ENCODE measurements at places on chromosomes 16 and 17.

- DNase-seq: no peak
These were observed 36.5 kb downstream of the CYTH1 start for GRCh38 chr17:78745407-78746088.

DNA sequence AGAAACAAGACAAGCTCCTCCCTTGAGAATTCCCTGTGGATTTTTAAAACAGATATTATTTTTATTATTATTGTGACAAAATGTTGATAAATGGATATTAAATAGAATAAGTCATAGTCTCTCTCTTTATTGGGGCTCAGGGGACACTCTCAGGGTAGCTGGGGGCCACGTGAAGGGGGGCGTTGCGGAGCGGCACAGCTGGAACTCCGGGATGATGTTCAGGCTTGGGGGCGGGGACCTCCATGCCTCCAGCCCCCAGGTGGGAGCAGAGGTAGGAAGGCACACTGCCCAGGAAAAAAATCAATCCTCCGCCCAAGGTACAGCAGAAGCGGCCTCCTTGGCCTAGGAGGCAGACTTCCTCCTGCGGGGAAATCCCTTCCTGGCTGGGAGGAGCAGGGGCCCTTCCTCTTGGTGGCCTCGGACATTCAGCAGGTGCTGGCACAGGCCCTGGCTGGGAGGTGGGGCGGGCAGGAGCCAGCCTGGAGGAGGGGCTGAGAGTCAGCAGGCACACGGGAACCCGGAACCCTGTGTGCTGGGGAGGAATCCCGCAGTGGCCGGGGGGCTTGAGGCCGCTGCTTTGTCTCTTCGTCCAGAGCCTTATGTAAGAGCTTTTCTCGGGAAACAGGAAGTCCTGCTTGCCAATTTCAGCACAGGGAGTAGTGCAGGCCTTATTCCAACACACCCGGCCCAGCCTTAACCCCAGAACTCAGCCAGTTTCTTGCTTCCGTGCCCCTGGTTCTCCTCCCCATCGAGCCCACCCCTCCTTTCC, 591 bp upstream of the TNFSF13 start:
- DNase-seq: no peak

- DNase-seq: no peak
These were observed 2.7 kb downstream of the CCL5 start for GRCh38 chr17:35877345-35878029.

DNA sequence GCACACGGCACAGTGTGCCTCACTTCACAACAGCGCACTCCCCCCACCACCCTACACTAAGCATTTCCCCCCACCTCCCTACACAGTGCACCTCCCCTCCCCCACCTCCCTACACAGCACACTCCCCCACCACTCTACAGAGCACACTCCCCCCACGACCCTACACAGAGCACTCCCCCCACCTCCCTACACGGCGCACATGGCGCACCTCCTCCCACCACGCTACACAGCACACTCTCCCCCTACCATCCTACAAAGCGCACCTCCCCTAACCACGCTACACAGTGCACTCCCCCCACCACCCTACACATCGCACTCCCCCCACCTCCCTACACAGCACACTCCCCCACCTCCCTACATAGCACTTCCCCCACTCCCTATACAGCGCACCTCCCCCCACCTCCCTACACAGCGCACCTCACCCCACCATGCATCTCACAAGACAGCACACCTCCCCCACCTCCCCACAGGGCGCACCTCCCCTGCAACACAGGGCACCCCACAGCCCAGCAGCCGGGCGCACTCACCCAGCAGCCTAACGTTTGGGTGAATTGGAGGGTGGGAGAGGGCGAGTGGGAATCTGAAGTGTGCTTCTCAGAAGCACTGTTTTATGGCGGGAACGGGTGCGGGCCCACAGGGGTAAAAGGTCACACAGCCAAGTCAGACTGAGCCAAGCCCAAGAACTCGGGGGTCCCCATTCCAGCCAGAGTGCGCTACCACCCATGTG, 10.3 kb downstream of the KNOP1 start:
- DNase-seq: no peak

- DNase-seq: no peak
These were observed 5.1 kb upstream of the FDXR start for GRCh38 chr17:74877592-74878548.

DNA sequence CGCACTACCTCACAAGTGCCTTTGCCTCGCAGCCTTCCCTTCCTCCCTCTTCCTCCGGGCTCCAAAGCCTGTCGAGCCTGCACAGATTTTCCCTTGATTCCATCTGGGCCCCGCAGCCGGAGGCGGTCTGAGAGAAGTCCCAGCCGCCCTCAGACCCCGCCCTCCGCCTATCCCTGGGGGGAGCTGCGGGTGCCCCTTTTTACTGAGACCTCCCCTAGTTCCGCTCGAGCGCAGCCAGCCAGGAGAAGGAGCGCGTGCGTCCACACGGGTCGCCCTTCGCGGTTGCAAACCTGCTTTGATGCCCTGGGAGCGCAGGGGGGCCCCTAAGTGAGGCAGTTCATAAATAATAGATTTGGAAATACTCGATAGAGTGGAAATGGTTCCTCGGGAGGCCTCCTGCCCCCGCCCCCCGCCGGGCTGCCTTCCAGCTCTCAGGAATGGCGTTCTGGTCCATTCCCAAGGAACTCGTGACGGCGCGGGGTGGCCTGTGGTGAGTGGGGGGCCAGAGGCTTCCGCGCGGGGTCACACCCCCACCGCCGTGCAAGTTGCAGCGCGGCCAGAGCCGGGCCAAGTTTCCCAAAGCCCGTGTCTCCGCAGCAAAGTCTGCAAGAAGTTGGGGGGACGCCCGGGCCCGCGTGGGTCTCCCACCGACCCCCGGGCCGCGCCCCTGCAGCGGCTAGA, 610 bp downstream of the C16orf74 start:
- DNase-seq: no peak

All from stimulated activated CD4-positive, alpha-beta T cell treated with anti-CD3 and anti-CD28 coated beads, TNF-alpha, amount 100 ng/mL, for 1 hour (primary cell).